Caudate nucleus (tissue), 63 donors: ENCODE measurements at places on chromosomes 6 and 20.

- no peak for DNase-seq
Measured at GRCh38 chr20:48921883-48922820, 641 bp downstream of the ARFGEF2 start.

DNA sequence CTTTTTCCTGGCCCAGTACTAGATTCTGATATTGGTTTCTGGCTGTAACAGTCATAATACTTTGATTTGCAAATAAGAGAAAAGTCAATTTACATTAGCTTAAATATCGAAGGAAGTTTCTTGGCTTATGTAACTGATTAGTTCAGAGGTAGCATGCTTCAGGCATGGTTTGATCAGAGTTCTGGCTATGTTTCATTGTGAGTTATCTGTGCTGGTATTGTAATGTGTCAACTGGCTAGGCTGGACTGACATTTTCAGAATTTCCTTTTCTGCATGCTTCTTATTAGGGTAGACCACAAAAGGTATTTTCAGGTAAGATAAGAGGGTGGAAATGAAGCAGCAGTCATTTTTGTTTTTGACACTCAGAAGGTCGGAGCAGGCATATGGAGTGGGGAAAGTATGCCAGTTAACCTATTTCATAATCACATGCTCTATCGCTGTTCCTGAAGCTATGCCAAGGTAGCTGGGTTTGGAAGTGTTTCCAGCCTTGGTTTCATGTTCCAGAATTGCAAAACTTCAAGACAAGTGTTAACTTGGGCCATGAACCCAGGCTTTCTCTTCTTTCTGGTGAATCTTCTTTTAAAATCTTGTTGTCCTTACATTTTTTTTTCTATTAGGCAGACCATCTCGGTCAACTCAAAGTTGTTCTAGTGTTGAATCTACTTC lies 244.9 kb downstream of the DHX35 start:
- no peak for DNase-seq

GRCh38 chr20:37276494-37277252 lies 12.8 kb upstream of the MANBAL start:
- peak; percentile 6 for DNase-seq

DNA sequence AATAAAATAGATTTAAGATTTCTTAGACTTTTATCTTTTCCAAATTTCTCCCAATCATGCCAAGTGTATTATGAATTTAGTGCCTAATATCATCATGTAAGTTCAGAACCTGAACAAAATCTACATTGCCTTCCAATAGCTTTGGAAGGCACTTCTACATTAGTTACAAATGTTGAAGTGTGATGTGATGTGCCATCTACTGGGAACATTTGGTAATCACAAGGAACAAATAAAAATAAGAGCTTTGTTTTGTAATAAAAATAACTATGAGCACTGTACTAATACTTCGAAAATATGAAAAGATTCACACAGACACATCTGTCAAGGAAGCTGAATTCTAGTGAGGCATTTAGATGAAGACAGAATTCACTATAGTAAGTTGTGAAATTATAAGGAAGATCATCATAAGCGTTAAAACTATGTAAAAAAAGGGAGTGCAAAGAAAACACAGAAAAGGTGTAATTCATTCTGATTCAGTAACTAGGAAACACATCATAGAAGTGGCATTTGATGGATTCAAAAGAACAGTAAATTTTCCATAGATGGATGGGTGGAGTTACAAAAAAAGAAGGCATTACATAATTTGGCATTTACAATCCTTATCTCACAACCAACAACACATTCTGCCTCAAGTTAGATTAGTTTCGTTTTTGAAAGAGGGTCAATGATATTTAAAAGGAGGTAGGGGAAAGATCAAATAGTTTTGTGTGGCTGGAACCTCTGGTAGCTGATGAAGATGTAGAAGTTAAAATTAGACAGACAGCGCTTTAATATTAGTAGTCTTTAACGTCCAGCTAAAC lies 161.0 kb downstream of the ASCC3 start:
- DNase-seq: no peak

DNA sequence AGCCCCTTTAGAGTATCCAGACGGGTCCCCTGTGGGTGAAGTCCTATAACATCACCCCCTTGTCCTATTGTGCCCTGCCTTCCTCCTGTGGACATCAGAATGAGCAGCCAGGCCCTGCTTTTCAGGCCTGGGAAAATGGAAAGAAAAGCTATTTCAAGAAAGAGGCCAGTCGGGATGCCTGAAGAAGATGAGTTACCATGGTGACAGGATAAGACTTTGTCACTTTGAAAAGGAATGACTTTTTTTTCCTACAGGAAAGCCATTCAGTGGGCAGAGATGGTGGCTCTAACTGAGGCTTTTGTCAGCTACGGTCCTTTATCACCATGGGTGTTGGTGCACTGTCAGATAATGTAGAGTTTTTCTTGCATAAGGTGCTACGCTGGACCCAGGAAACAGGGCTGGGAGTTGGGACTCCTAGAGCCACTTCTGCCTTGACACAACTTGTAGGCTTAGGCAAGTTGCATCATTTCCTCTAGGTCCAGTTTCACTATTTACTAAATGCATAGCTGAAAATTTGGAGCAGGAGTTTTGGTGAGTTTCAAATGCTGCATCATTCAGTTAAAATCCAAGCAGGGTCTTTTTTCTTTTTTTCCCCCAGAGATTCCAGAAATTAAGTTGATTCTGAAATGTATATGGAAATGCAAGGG lies 293.6 kb upstream of the PRND start:
- no peak for DNase-seq

GRCh38 chr6:32153564-32154513 lies at the start of gene PPT2:
TSS of gene PPT2 (plus strand) at chr6:32154141. CDS start at chr6:32154595, 454 bp downstream.
- DNase-seq: peak; percentile 85

DNA sequence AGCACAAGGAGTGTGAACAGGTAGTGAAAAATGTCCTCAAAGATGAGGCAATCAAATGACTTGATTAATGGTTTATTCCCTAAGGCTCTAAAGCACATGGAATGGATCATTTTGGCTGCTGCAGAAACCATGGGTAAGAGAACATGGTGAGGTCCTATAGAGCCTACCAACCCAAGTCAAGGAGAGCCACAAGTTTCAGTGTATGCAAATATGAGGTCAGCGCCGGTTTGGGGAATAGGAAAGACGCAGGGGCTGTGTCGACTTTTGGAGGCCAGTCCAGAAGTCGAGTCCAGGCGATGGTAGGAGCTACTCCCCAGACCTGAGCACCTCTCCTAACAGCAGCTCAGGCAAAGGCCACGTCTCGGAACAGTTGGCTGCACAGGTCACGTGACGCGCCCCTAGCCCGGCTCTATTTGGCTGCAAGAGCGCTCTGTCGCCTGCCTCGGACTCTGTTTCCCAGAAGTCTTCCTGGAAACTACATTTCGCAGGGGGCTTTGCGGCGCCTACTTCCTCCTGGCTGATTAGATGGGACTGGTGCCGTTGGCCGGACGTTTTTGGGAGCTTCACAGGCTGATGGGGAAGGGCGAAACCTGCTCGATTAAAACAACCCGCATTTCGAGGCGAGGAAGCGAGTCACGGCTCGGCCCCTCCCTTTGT lies 74.4 kb upstream of the CHD6 start:
- DNase-seq: peak; percentile 56

DNA sequence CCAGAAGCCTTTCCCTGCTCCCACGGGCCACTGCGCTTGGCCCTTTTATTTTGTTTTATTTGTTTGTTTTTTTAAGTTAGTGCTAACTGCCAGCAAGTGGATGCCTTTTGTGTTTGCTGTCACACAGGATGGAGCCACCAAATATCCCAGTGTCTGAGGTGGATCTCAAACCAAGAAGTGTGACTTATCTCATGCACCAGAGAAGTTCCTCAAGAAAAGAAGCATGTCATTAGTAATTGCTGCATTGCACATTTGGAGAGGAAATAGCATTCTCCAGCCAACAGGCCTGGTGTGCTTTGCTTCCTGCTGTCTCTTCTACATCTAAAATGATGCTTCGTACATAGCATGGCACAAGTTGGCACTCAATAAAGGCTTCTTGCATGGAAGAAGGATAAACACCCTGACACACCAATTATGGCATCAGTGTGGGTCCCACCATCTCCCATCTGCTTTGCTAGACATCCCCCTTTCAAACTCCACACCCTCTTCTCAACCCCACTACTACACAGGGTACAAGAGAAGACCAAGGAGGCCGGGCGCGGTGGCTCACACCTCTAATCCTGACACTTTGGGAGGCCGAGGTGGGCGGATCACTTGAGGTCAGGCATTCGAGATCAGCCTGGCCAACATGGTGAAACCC lies 1.9 kb upstream of the ATP9A start:
- no peak for DNase-seq

- no peak for DNase-seq
Measured at GRCh38 chr6:106735136-106735633, 105.8 kb downstream of the QRSL1 start.

- DNase-seq: no peak
Measured at GRCh38 chr6:1388630-1389368, 577 bp upstream of the FOXF2 start.

DNA sequence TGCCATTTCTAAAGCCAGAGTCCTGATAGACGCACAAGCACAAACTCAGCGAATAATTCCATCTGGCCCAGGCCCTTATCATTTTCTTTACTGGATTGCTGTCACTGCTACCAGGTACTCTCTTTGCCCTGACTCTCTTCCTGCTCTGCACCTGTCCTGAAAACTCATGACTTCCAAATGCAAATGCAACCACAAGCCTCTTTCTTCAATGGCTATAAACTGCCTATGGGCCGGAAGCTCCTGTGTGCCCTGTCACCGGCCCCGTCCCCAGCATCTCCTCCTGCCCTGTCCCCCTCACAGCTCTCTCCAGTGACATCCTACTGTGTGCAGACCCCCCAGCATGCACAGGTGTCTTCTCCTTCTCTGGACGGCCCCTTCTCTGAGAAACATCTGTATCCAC lies 302.6 kb downstream of the GMDS start:
- DNase-seq: no peak

DNA sequence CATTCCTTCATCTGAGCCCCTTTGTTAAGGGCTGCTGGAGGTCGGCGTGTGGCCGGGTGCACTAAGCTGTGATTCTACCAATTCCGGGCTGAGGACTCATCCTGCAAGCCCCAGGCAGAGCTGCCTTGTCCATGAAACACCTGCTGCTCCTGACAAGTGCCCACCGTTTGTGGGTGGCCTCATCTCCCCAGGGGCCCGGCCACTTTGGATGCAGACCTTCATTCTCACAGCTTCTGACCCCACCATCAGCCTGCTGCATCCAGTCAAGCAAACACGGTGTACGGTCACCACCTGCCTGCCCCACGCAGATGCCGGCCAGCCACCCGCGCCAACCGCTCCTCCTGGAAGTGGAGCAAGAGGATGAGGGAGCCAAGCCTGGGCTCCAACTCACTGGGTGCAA lies 382.7 kb downstream of the THBS2 start:
- no peak for DNase-seq

- DNase-seq: no peak
Measured at GRCh38 chr6:131958542-131959470, 7.6 kb upstream of the CCN2 start.

DNA sequence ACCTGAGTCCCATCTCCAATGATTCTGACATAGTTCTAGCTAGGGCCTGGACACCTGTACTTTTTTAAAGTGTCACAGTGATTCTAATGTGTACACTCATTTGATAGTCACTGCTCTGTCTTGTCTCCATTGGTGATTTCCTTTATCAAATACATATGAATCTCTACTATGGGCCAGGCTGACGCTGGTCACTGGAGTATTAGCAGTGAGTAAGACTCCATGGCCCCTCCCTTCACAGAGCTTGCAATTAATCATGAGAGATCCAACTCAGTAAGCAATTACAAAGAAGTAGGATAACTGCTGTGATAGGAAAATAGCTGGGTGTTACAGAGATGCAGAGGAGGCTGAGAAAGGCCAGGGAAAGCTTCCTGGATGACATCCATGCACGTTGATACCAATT lies 19.3 kb upstream of the SASH1 start:
- DNase-seq: no peak

- no peak for DNase-seq
Measured at GRCh38 chr6:11224252-11224965, 8.1 kb downstream of the NEDD9 start.

DNA sequence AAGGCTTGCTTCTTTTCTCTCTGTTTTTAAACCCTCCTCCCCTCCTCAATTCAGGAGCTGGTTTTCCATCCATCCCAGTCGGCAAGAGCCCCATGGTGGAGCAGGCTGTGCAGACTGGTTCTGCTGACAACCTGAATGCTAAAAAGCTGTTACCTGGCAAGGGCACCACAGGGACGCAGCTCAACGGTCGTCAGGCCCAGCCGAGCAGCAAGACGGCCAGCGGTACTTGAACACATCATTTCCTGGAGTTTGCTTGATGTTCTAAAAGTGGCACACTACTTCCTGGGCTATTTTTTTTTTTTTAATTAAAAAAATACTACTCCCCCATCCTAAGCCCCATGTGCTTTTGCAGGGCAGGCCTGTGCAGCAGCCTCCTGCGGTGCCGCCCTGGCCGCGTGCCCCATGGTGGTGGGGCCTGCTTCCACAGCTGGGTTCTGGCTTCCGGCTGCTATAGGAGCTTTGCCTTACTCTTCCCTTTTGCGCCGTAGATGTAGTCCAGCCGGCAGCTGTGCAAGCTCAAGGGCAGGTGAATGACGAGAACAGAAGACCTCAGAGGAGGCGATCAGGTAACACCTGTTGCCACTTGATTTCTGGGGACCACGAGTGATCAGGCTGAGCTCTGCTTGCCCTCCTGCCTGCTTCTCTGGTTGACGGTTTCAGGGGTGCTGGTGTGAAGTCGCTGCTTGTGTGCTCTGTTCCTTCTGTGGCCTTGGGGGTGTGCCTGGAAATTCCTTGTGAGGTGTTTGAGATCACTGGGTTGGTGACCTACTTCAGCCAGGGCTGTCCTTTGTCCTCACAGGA lies 7.7 kb downstream of the LSM14B start:
- DNase-seq: no peak

- DNase-seq: no peak
Measured at GRCh38 chr6:15110726-15111354, 135.0 kb upstream of the JARID2 start.

DNA sequence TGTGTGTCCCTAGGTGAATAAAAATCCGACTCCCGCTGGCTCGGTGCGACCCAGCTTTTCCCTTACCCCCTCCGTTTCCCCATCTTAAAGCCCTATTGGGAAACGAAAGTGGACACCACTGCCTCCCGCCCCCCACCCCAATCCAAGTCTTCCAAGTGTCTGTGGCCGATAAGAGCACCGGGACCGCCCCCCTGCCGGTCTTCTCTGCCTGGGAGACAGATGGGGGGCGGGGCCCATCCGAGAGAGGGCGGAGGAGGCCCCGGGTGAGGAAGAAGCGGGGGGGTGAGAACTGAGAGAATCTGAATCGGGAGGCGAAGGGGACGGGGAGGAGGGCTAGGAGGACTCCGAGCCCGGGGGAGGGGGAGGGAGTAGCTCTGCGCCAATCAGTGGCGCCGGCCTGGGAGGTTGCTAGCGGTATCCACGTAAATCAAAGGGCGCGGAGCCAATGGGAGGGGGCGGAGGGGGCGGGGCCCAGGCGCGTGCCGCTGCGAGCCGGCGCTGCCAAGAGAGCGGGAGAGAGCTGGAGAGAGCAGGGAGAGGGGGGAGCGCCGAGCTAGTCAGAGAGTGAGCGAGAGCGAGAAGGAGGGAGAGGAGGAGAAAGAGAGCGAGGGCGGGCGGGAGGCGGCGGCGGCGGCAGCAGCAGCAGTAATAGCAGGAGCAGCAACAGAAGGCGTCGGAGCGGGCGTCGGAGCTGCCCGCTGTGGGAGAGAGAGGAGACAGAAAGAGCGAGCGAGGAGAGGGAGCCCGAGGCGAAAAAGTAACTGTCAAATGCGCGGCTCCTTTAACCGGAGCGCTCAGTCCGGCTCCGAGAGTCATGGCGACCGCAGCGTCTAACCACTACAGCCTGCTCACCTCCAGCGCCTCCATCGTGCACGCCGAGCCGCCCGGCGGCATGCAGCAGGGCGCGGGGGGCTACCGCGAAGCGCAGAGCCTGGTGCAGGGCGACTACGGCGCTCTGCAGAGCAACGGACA lies at the start of gene POU3F2:
POU3F2 (plus strand) TSS at position 515 of the 972 bp plus-strand sequence; CDS start at position 815, 300 bp downstream.
- DNase-seq: peak; percentile 97

- no peak for DNase-seq
Measured at GRCh38 chr6:143112084-143112768, 51.5 kb downstream of the AIG1 start.
